ENCODE measurements at places on chromosomes 3 and 15.
A peak's percentile ranks its signal among the peaks of the same experiment; 100 is the strongest.

DNA sequence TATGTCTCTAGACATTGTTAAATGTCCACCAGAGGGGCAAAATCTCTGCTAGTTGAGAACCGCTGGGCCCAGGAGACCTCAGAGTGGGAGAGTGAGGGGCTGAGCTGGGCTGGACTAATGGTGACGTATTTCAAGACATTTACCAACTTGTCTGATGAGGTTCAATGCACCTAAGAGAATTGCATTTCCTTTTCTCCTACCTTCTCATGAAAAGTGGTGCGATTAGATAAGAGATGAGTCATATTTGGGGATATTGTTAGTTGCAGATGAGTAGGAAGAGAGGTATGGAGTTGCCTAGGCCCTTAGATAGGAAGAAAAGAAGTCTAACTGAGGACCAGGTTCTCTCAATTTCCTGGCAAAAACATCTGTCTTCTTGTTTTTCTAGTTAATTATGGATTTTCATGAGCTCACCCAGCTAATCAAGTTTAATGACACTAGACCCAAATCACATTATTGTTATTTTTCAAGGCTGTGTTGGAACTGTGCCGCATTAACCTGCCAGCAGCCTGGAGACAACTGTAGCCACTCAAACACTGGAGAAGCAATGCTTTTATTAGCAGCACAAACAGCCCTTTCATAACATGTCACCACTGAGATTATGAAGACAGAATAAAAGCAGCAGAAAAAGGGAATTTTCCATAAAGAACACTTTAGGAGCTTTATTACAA, 144.2 kb downstream of the PDCD6IP start:
- DNase-seq = no peak

DNA sequence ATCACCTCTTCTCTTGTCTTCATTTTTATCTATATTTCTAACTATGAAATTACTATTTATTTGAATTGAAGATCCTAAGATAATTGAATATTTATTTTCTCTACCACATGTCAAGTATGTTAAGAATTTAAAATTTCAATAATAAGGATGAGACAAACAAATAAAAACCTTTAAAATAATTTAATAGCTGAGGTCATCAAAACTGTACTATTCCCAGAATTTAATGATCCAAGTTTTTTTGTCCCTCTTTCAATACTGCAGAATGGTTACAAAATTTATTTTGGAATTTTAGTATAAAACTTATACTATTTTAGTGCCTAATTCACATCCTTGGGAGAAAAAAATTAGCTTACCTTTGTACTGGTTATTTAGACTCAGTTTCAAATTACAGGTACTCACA, 774.9 kb downstream of the ROBO2 start:
- no peak for DNase-seq

DNA sequence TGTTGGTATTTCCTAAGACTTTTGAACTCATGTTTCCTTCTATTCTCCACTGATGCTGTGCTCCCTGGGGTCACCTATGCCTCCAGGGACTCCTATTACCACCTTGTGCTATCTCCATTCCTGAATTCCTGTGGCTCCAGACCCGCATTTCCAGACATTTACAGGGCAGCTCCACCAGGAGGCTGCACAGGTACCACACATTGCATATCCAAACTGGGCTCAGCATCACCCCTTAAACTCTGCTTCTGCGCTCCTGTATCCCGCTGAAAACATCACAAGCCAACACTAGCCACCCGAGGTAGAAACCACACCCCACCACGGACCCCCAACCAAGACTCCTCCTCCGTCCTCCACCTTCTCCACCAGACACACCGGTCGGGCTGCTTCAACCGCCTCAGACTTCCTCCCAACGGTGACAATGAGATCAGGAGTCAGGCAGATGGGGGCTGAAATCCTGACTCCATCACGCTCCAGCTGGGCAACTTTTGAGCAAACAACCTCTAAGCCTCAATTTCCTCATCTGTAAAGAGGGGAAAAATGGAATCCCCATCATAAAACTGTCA, 10.4 kb downstream of the TNK2 start:
- DNase-seq = no peak

DNA sequence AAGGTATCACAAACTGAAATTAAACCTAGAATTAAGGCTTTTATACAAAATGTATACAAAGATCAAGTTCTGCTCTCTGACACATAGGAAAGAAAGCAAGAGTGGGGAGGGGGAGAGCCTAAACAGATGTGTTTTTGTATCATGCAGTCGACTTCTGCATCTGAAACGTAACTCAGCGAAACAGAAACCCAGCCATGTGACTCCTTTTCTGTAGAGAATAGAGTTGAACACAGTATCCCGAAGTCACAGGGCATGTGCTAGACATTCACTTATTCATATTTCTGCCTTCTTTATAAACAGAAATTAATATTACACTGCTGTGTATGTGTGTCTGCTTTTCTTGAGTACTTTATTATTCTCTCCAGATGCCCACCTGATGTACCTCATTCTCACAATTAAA, 121.0 kb downstream of the PDZRN3 start:
- DNase-seq = no peak

DNA sequence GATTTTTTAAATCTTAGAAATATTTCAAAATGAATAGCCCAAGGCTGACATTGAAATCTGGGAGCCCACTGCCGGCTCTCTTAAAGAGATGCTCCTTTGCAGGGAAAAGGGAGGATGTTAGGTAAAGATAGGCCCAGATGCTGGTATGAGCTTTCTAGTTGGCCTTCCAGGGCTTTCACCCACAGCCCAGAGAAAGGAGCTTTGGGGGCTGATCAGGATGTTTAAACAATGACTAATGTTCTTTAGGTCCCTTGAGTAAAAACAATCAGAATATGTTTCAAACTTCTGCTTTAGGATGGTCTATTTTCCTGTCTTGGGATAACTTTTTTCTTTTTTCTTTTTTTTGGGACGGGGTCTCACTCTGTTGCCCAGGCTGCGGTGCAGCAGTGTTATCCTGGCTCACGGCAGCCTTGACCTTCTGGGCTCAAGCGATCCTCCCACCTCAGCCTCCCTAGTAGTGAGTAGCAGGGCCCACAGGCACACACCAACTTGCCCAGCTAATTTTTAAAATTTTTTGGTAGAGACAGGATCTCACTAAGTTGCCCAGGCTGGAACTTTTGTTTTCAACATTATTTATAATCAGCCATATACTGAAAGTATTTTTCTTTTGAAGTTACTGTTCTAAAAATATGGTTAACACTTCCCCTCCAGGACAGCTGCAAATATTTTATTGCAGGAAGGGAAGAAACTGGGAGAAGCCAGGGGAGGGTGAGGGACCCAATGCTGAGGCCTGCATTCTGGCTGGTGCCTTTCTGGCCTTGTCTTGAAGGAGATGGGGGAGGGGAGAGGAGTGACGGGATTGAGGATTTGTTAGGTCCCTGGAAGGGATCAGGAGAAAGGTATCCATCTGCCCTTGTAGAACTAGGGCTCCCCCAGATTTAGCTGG, 70.1 kb downstream of the TRAK1 start:
- DNase-seq = peak; percentile 41

- DNase-seq = peak; percentile 65
Measured at GRCh38 chr15:63089260-63090043, 32.2 kb upstream of the LACTB start.

DNA sequence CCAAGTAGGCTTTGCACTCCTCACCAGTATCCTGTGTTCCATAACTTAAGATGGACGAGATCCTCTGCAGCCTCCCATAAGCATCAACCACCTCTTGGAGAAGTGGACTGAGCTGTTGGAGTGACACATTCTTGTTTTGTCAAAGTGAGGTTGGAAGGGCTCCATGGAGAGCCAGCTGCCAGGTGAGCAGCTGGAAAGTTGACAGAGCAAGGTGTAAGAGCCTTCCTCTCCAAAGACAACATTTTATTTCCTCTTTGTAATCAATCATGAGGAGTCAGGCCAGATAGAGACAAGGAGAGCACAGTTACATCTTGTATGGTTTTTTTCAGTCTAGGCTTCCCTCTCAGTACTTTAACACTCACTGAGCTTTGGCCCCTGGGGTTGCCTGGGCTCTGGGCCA, 5.1 kb downstream of the ABI3BP start:
- DNase-seq = no peak

GRCh38 chr3:111311126-111311525, 230.9 kb upstream of the CD96 start:
- DNase-seq = no peak
